ENCODE measurements at places on chromosomes 2 and 18.

- DNase-seq, result no peak
These were observed 118.0 kb upstream of the SNTG2 start for GRCh38 chr2:832635-833034.

DNA sequence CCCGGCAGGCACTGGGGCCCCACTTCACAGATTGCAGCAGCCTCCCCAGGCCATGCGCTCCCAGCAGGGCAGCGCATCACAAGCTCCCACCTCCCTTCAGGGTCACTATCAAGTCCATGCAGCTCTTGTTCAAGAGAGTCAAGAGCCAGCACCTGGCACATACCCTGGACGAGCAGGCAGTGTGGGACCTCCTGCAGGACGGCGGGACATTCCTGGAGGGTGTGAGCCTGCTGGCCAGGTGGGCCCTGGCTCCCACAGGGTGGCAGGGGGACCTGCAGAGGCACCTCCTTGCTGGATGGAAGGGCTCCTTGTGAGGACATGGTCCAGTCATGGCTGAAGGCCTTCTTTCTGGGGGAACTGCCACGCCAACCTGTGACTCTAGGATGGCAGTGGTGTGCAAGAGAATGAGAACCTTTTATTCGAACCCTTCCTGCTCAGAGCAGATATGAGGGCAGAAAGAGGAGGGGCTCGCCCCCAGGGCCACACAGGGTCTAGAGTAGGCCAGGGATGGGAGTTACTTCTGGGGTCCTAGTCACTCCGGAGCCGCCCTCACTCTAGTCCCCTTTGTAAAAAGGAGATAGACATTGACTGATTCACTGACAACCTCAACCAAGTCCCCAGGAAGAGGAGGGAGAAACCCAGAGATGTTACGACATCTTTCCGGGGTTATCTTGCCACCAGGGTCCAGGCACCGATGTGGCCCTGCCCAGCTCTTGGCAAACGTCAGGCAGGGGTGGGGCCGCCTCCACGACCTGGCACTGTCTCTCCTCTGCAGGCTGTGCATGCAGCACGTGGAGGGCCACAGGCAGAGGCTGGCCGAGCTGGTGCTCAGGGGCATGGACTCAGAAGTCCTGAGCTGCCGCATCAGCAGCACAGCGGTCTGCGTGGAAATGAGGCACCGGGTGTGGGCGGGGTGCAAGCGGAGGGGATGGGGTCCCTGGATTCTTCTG is 31.3 kb downstream of the HJURP start:
- no peak for DNase-seq

DNA sequence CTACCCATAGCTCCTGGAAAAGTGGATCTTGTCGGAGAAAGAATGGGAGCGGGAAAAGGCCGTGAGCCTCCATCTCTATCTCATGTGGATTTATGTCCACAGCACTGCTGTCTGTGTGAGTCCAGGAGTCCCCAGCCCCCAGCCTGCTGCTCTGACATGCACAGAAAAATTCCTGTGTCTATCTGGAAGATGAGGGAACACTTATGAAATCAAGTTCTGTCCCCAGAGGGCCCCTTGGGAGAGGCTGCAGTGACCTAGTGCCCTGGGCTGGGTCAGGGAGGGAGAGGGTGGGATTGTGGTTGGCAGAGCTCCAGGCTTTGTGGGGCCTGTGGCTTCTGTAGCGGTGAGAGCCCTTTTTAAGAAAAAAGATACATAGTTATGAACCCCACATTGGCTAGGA is 37.6 kb downstream of the HJURP start:
- no peak for DNase-seq

GRCh38 chr2:69269330-69269729 is 117.7 kb downstream of the GFPT1 start:
- no peak for DNase-seq

DNA sequence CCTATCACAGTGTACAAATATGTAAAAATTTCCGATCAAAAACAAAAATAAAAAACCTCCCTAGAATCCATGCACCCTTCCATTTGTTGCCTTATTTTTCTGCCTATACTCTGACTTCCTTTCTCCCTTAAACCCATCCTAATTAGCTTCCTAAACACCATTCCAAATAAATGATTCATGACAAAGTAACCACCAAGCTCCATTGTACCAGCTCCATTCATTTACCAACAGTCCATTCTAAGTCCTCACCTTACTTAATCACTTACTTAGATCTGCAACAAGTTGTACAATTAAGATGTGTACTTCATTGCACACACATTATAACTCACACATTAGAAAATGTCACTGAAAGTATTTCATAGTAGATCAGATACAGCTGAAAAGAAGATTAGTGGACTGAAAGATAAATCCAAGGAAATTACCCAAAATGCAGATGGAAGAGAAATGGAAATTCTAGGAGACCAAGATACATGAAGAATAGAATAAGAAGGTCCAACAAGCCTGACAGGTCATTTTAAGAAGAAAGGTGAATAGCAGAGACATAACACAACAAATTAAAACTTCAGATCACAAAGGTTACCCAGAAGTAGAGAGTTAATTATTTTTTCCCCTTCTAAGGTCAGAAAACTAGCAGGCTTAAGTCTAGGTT is 154.6 kb downstream of the DYM start:
- DNase-seq, result no peak

GRCh38 chr18:54329787-54330186 is 27.9 kb downstream of the STARD6 start:
- DNase-seq, result no peak

- no peak for DNase-seq
These were observed 26.0 kb downstream of the EIF2AK3 start for GRCh38 chr2:88601286-88601685.

DNA sequence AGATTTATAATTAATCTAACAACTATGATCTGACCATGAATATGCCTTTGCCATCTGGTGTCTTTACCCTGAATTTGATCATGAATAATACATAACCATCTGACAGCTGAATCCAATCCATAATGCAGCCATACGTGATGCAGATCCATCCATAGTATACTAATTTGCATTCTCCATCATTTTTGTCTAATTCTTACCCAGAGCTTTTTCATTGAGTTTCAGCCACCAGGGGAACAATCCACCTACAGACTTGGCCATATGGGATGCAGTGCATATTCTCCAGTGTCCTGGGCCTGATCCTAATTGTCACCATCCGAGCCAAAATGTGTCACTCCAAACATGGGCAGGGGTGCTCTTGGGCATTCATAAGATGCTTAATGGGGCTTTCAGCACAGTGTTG is 227.2 kb upstream of the CRIM1 start:
- no peak for DNase-seq

DNA sequence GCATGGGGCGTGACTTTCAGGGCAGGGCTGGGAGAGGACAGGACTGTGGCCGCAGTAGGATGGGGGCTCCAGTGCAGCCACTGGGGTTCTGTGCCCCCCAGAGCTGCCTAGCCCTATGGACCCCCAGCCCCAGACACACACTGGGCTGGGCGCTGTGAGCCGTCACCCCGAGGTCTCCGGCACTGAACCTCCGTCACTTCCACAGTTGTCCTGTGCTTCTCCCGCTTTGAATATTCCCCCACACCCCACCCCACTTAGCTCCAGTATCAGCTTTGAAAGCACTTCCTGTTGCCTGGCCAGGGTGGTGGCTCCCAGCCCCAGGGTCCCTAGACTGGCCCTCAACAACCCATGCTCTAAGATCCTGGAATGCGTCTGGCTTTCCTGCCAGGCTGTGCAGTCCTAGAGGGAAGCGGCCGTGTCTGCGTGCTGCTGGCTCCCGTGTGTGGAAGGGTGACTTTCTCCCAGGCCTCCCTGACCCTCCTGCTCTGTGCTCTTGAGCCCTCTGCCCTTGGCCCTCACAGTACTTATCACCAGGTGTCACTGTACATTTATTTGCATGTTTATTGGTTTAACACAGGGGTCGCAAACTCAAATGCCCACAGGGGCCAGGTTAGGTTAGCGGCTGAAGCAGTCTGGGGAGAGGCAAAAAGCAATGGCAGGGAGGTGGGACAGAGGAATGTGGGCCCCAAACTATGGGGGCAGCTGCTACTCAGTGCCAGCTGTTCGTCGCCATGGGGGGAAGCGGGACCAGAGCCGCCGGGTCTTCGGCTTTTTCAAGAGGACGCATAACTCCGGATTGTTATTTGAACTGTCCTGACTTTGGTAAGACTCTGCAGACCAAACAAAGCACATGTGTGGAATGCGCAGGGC is 9.9 kb downstream of the OBSL1 start:
- no peak for DNase-seq

DNA sequence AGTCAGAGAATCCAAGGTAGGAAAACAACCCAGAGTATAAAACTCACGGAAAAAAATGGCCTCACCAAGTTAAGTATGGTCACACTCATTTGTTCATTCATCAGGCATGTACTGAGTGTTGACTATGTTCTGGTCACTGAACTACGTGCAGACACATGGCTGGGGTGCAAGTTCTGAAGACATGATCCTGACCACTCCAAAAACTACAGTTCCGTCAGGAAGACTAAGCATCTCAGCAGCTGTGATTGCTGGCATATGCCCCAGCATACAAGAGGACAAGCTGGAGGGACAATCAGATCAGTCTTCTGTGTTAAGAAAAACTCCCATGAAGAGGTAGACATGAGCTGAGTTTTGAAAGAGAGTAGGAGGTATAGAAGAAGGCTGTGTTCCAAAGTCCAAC is 72.8 kb downstream of the TCF4 start:
- no peak for DNase-seq

DNA sequence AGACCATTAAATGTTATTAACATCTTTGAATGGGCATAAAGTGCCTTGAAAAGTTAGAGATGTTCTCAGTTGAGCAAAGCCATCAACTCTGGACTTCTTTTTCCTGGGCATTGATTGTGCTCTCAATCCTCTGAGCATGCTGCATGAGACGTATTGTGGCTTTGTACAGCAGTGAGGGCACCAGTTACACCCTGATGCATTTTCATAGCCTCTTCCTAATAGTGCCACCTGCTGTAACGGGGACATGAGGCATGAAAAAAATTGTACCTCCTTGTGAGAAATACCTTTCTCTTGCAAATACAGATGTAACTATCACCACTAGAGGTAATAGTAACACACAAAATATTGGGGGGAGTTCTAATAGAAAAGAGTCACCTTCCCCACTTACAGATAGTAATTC is 697.5 kb downstream of the TMEM182 start:
- no peak for DNase-seq

DNA sequence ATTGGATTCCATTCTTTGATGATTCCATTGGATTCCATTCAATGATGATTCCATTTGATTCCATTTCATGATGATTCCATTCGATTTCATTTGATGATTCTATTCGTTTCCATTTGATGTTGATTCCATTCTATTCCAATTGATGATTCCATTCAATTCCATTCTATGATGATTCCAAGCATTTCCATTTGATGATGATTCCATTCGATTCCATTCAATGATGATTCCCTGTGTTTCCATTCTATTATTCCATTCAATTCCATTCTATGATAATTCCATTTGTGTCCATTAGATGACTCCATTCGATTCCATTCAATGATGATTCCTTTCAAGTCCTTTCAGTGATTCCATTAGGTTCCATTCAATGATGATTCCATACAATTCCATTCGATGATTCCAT is 1090.5 kb downstream of the RPIA start:
- no peak for DNase-seq

- DNase-seq, result no peak
These were observed 42.6 kb downstream of the TTR start for GRCh38 chr18:31634331-31634713.

DNA sequence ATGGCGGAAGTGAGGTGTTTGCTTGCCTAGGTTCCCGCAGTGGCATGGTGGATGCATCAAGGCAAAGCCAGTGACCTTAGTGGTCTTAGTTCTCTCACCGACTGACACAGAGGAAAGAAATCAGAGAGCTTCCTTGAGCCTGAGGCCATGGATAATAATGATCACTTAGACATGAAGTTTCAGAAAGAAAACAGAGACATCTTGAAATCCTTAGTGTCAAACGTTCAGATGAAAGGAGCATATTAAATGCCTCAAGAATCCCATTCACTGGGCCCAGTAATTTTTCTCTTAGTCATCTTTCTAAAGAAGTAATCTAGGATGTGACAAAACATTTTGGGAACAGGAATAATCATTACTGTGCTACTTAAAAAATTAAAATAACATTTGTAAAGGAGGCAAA is 35.2 kb downstream of the COPS8 start:
- DNase-seq, result no peak

- DNase-seq, result no peak
These were observed 13.4 kb downstream of the PPP1R7 start for GRCh38 chr2:241163601-241164118.

DNA sequence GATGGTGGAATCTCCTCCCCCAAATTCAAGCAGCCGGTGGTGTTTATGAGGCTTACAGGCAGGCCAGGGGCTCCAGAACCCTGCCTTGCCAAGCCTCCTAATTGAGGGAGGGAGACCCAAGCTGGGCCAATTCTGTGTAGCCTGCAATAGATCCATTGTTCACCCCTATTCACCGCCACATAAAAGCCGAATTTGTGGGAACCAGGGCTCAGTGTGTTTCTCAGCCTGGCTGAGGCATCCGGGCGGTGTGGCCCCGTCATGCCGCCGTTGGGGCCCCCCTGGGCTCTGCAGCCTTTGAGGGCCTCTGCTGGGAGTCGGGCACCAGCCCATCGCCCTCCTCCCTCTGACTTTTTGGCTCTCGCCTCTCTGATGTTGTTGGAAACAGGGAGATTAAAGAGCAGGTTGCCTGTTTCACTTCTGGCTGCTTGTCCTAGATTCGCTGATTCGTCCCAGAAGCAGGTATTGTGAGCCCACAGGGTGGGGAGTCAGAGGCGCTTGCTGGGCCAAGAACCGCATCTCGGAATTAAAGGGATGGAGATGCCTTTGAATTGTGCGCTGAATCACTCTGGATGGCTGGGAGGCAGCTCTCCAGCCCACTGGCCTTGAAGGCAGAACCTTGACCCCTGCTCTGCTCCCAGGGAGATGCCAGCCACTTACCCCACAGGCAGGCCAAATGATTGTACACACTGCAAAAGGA is 14.7 kb upstream of the OTOS start:
- DNase-seq, result no peak

DNA sequence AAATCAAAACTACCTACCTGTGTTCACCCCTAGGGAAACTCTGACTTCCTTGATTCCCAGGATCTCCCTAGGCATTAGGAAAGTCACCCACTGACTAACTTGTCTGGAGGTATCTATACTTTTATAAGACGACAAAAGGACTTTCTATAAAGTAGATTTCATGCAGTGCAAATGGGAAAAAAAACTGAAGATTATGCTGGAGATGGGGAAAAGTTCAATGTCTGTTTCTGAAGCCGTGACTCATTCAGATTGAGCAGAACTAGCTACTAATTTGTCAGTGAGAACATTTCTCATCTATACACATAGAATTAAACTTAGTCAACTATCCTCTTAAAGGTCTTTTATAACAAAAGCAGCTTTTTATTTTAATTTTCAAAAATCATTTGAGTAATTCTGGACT is 6.0 kb downstream of the SEPTIN10 start:
- DNase-seq, result no peak

GRCh38 chr2:237732790-237733381 is 65.7 kb upstream of the RBM44 start:
- no peak for DNase-seq

DNA sequence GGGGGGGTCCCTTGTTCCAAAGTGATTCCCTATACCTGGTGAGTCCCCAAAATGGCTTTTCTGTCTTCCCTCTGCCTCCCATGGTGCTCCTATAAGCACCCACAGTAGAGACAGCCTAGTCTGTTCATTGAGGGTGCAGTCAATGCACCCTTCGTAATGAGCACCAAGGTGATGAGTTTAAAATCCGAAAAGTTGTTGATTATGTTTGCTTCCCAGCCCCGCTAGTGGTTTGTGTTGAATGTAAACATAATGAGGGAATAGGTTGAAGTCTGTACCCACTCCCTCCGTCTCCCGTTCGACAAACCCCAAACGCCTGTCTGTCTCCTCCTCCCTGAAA is 2.3 kb downstream of the FOSL2 start:
- DNase-seq, result no peak

- no peak for DNase-seq
These were observed 314.0 kb upstream of the ID2 start for GRCh38 chr2:8367833-8368232.

- no peak for DNase-seq
These were observed 81.2 kb upstream of the REV1 start for GRCh38 chr2:99571021-99571420.

Measured in ascending aorta (tissue), 2 donors.